GM04503 (cell line): ENCODE measurements at places on chromosomes 4 and X.

- DNase-seq = no peak
Measured at GRCh38 chr4:80646061-80646460, 310.5 kb downstream of the CFAP299 start.

- no peak for DNase-seq
Measured at GRCh38 chrX:109281483-109282275, 200.2 kb downstream of the GUCY2F start.

GRCh38 chr4:48905363-48906015 is 1.1 kb downstream of the OCIAD2 start:
- no peak for DNase-seq

GRCh38 chrX:137573324-137574101 is 7.6 kb downstream of the ZIC3 start:
- DNase-seq = no peak

DNA sequence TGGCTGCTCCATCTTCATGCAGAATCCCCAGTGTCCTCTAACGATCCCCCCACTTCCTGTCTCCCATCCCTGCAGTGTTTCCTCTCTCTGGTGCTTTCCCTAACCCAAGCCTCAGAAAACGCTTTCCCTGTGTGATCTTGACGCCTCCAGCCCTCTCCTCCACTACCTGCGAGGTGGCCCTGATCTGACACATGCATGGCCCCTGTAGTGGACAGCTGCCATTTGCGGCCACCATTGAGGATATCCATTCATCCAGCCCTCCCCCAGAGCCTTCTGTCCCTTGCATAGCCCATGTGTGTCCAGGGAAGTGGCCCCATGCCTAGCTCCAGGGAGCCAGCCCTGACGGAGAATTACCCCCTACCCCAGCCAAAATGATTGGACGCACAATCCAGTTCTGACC is 3.1 kb downstream of the UBL4A start:
- DNase-seq = no peak

DNA sequence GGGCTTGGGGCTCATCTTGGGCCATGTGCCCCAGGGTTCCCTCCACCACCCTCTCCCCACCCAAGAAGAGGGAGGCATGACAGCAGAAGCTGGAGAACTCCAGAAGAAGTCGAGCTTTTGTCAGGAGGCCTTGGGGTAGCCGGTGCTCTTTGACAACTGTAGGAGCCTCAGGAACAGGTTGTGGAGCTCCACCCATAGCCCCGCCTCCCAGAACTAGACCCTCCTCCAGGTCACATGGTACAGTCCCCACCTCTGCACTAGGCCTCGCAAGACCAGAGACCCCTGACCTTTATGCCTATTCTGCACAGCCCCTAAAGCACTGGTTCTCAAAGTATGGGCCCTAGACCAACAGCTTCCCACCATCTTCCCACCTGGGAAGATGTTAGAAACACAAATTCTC is 8.0 kb upstream of the MORC4 start:
- no peak for DNase-seq

GRCh38 chr4:67126570-67126969 is 418.7 kb downstream of the CENPC start:
- DNase-seq = no peak

DNA sequence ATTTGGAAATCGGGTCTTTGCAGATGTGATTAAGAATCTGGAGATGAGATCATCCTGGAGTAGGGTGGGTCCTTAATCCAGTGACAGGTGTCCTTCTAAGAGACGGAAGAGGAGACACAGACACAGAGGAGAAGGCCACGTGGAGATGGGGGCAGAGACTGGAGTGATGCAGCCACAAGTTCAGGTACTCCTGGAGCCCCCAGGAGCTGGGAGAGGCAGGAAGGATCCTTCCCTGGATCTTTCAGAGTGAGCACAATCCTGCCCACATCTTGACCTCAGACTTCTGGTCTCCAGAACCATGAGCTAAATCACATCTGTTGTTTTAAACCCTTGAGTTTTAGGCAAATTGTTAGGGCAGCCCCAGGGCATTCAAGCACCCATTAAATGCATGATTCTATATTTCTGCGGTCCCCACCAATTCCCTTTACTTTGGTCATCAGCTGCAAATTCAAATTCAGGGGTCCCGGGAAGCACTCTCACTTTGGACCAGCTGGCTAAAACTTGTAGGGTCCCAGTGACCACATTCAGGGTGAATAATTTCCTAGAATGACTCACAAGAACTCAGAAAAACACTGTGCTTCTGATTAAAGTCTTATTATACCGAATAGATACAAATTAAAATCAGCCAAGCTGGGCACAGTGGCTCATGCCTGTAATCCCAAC is 12.8 kb upstream of the AKAP17A start:
- no peak for DNase-seq

DNA sequence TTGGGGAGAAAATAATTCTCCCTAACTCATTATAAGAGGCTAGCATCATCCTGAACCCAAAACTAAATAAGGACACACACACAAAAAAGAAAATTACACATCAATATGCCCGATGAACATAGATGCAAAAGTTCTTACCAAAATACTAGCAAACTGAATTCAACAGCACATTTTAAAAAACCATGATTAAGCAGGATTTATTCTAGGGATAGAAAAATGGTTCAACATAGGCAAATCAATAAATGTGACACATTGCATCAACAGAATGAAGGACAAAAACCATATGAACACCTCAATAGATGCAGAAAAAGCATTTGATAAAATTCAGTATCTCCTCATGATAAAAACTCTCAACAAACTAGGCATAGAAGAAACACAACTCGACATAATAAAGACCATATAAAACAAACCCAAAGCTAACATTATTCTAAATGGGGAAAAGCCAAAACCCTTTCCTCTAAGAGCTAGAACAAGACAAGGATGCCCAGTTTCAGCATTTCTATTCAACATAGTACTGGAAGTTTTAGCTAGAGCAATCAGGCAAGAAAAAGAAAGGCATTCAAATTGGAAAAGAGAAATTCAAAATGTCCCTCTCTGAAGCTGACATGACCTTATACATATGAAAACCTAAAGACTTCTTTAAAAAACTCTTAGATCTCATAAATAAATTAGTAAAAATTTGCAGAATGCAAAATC is 200.9 kb downstream of the NKX6-1 start:
- DNase-seq = no peak

- DNase-seq = no peak
Measured at GRCh38 chr4:70761276-70761816, 39.6 kb downstream of the RUFY3 start.

DNA sequence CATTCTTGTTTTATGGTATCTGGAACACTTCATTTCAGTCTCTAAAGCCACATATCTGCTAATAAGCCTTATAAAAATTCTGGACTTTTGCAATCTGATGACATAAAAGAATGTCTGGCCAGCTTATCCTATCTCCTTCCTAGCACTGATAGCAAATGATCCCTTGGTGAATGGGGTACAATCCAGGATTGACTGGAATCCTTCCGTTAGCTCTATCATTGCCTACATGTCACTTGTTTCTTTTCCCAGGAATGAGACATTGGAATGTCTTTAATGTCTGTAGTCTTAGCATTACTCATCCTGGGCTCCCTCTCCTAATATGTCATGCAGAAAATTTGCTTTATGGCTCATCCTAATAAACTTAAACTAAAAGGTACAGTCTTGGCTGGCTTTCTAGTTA is 14.8 kb upstream of the PABPC4L start:
- peak; percentile 72 for DNase-seq

- no peak for DNase-seq
Measured at GRCh38 chr4:26407476-26407875, 82.8 kb downstream of the CCKAR start.

- DNase-seq = no peak
Measured at GRCh38 chr4:107714256-107714655, 5.8 kb downstream of the PAPSS1 start.

GRCh38 chr4:148447681-148448080 is 5.5 kb upstream of the NR3C2 start:
- DNase-seq = no peak

GRCh38 chr4:108602163-108602562 is 18.2 kb upstream of the RPL34 start:
- no peak for DNase-seq

DNA sequence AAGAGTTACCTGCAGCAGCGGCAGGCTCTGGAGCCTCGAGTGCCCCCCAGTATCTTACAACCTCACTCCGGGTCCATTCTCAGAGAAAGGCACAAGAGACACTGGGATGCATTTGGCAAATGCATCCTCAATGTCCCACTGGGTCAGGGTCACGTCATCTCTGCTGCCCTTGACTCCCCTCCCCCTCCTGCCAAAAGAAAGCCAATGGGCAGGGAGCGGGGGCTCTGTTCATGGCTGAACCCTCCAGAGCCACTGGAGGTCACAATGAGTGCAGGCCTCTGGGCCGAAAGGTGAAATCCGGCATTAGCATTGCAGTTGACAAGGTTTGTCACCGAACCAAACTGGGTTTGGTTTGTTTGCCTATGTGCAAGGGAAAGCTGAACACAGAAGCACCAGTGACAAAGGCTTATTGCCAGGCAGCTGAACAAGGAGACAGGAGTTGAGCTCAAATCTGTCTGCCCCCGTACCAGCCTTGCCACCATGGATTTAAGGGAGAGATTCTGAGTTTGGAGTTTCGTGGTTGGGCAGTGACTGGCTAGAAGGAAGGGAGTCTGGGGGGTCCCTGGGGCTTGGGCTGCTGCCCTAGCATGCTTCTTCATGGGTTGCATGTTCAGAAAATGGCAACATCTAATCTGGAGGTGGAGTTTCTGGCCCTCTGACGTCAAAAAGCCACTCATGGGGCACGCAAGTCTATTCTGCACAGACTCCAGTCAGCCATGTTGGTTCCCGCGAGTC is 64.3 kb downstream of the HTRA3 start:
- DNase-seq = no peak
